ENCODE measurements at places on chromosomes 5 and 9.

- no peak for DNase-seq
These were observed 18.4 kb upstream of the F2RL2 start for GRCh38 chr5:76641514-76642120.

DNA sequence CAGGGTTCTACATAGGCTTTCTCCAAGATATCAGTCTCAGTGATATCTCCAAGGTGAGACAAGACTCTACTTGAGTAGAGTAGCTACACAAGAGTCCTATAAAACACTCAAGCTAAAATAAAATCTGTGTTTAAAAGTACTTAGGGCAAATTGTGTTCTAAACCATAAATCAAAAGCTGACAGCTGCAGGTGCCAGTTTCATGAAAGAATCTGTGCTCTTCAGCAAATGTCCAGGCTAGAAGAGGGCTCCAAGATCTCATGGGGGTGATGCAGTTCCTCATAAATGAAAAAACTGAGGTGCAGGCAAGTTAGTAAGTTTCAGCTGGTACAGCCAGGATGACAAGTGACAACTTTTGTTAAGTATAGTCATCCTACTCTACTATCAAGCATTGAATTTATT, 142.8 kb upstream of the TNPO1 start:
- no peak for DNase-seq

GRCh38 chr5:174990909-174991308, 266.5 kb downstream of the MSX2 start:
- DNase-seq, result no peak

GRCh38 chr5:169652057-169652456, 15.0 kb downstream of the DOCK2 start:
- DNase-seq, result no peak

- DNase-seq, result peak; percentile 85
These were observed at the start of gene SLC2A6 for GRCh38 chr9:133478851-133479711. TSS of gene SLC2A6 (minus strand) at chr9:133479099. CDS start at chr9:133479059, 40 bp downstream.

- DNase-seq, result no peak
These were observed 96.4 kb upstream of the COL5A1 start for GRCh38 chr9:134545215-134545542.

DNA sequence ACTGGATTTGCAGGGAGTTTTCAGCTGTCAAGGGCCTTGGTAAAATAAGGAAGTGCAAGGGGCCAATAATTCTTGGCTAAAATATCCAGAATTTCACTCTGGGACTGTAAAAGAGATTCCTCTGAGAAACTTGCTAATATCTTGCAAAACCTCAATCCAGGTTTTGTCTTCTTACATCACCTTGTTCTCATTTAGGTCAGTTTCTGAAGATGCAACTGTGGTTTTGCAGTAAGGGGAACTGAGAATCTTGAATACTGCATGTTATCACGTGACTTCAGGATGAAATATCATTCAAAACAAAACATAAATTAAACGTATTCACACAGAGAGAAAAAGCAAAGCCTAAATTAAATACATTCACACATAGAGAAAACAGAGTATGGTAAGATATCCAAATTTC, 35.0 kb upstream of the RIC1 start:
- no peak for DNase-seq

- DNase-seq, result no peak
These were observed 101.6 kb upstream of the SSBP2 start for GRCh38 chr5:81852291-81853029.

DNA sequence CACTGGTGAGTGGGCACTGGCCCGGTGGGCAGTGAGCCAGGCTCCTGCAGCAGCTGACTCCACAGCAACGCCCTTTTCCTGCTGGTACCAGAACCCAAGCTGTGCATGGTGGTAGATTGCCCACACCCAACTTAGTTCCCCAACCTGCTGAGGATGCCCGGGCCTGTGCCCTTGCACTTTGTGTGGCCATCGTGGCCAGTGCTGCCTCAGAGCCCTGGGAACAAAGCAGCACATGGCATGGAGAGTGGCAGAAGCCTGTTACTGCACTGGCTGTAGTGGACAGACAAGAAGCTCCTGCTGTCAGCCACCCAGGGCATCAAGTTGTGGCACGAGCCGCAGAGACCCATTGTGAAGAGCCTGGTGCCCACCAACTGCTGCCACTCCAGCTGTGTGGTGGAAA, 612.9 kb downstream of the DNAH5 start:
- no peak for DNase-seq

Data from right forelimb (tissue), 1 donor.